ENCODE measurements at places on chromosomes 13 and 19.

- DNase-seq = no peak
These were observed 96.1 kb downstream of the ZMYM2 start for GRCh38 chr13:20054586-20054985.

DNA sequence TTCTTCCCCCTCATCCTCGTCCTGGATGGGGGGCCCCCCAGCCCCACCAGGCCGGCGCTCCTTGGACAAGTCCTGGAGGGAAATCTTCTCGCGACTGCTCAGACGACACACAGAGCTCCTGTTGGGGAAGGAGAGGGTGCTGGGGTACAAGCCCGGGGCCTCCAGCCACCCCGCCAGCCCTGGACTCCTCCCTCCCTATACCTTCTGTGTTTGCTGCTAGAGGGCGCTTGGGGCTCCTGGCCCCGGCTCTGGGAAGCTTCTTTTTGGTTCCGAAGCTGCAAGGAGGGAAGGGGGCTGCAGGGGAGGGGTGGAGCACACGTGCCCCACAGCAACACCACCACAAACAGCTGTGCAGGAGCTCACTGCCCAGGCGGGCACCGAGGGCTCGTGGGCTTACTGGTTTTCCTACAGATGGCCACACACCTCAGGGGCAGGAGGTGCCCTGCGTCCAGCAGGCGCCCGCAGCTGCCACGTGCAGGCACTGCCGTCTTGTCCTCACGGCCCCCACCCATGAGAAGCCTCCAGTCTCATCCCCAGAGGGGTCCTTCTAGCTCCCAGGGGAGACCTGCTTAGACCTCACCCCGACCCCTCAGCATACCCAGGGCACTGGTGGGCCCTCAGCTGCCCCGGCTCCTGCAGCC is 20.5 kb downstream of the EPS8L1 start:
- no peak for DNase-seq

GRCh38 chr19:43407416-43408005 is 7.2 kb upstream of the TEX101 start:
- no peak for DNase-seq

DNA sequence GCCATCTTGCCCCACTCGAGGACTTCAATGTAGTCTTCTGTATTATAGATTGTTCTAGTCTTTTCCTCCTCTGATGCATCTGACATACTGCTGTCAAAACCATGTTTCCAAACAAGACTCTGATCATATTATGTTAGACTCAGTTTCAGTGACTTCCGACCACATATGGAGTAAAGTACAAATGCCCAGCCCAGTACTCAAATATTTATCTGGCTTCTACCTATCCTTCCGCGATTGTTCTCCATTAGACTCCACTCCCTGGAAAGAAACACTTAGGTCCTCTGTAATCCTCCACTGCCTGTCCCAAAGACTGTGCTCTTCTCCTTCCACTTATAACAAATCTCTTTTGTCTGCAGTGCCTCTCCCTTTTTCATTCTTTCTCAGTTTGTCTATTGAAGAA is 439.5 kb downstream of the EFNB2 start:
- no peak for DNase-seq

DNA sequence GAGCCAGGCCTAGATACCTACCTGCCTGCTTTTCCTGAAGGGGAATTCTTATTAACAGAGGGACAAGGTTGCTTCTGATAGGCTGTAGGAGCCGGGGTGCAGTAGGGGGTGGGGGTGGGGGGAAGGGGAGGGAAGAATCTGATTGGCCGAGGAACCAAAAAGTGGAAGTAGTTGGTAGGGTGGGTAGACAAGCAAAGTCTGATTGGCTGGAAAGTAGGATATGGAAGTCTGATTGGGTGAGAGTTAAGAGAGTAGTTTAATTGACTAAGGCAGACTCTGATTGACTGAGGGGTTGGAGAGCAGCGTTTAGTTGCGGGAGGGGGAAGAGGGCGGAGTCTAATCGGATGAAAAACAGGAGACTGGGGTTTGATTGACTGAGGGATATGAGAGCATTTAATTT is 9.4 kb upstream of the CYP4F22 start:
- no peak for DNase-seq

Measured in spleen (tissue), 13 donors.